ENCODE measurements at places on chromosomes 12 and 14. TPM values are rescaled to one million over a fixed set of nuclear protein-coding genes. Genes with fewer than 3 reads are reported as not detected.

- H3K27me3 ChIP-seq, result no peaks in the 10 kb centered on the region
- H3K4me1 ChIP-seq, result peaks cover 5% of the 10 kb centered on the region
- H3K4me3 ChIP-seq, result no peak overlapping the region
- no peaks in the 10 kb centered on the region for H3K36me3 ChIP-seq
These were observed 6.7 kb upstream of the SLC25A29 start for GRCh38 chr14:100312877-100313400.

GRCh38 chr12:50041062-50041860 lies 16.0 kb upstream of the RACGAP1 start:
- no peak overlapping the region for H3K4me3 ChIP-seq
- no peaks in the 10 kb centered on the region for H3K4me1 ChIP-seq
- H3K27ac ChIP-seq, result no peak overlapping the region

DNA sequence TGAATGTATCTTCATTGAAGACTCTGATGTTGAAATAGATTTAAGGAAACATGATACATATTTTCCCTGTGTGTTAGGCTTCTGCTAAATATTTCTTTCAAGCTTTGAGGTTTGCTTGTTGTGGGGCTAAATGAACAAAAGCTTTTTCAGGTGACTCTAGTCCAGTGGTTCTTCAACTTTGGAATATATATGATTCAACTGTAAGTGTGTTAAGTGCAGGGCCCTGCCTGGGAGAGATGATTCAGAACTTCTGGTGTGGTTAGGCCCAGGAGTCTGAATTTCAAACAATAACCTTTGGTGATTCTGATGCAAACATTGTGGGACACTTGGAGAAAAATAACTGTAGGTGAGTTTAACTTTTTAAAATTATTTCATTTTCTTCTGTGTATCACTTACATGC lies 93.0 kb downstream of the TRHDE start:
- no peak overlapping the region for H3K4me3 ChIP-seq
- no peak for DNase-seq
- no peaks in the 10 kb centered on the region for H3K36me3 ChIP-seq
- no peak overlapping the region for H3K27ac ChIP-seq
- no peaks in the 10 kb centered on the region for H3K27me3 ChIP-seq

The CNIH1 gene
- total RNA-seq, result 149 TPM

- DNase-seq, result no peak
- H3K27ac ChIP-seq, result no peak overlapping the region
These were observed 3.7 kb downstream of the MYH6 start for GRCh38 chr14:23404331-23404900.

GRCh38 chr12:111068290-111068689 lies 147.9 kb upstream of the MYL2 start:
- H3K4me1 ChIP-seq, result peaks cover 7% of the 10 kb centered on the region
- H3K4me3 ChIP-seq, result no peak overlapping the region
- no peaks in the 10 kb centered on the region for H3K27me3 ChIP-seq
- no peak overlapping the region for H3K27ac ChIP-seq

- H3K4me3 ChIP-seq, result no peak overlapping the region
- no peak overlapping the region for H3K27ac ChIP-seq
- H3K4me1 ChIP-seq, result no peaks in the 10 kb centered on the region
These were observed 85.9 kb downstream of the TTC8 start for GRCh38 chr14:88910386-88910785.

DNA sequence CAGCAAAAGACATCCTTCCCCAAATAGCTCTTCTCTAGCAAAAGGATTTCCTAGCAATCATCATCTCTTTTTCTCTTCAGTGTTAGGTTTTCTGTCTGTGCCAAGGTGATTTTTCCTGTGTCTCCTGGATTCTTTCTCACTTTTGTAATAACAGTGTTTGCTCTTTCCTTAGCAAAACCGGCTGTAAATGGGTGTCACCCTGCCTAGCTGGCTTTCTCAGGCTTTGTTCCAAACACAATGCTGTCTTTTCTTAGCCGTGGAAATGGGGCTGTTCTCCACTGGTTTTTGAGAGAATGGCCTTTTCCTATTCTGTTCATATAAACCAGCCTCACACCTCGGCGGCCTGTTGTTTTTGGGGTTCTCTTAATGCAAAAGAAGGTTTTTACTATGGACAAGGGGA lies 21.9 kb downstream of the JDP2 start:
- H3K4me1 ChIP-seq, result peaks cover 16% of the 10 kb centered on the region
- H3K27me3 ChIP-seq, result no peaks in the 10 kb centered on the region
- DNase-seq, result no peak
- H3K27ac ChIP-seq, result no peak overlapping the region

DNA sequence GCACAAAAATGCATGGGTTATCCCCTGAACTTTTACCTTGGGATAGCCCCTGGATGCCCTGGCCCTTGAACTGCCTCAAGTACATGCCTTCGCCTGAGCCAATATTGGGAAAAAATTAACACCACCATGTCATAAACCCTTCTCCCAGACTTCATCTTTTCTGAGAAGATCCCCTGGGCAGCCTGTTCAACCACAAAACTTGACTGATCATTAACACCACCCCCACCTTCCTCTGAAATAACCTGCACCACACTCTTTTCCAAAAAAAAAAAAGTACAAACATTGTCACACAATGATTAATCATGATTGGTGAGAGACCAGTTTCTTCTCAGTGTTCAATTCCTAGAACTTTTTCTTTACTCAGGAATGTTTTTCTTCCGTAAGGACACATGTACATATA lies 217.9 kb downstream of the PAX9 start:
- H3K27ac ChIP-seq, result no peak overlapping the region
- no peaks in the 10 kb centered on the region for H3K36me3 ChIP-seq
- no peaks in the 10 kb centered on the region for H3K27me3 ChIP-seq
- no peak for DNase-seq
- no peak overlapping the region for H3K4me3 ChIP-seq

The LRP1-AS gene
- not detected for total RNA-seq

DNA sequence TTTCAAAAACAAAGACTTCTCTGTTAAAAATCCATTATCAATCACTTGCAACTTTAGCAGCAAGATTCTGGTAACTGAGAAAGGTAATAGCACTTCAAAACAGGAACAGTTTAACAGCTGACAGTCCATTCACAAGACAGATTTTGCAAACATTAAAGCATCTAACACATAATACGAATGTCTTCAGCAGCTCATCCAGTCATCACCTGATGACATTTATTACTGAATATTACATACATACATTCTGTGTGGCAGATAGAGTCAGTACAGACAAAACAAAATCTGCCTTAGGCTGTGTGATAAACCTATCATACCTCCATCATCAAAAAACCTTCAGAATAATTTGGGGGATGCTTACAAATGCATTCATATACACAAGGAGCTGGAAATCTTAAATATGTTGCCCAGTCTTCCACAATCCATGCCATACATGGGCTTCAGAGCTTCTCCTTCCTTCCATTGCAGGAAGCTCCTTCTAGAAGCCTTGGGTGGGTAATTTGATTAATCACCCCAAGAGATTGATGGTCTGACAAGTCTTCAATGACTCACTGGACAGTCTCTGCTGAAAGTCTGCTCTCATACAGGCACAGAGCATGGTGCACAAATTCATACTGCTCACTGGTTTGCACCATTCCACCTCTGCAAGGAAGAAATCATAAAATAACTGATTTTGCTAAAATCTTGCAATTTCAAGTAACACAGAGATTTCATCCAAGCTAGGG lies 1.6 kb upstream of the PTPRB start:
- DNase-seq, result no peak
- no peaks in the 10 kb centered on the region for H3K27me3 ChIP-seq
- H3K27ac ChIP-seq, result no peak overlapping the region
- H3K4me3 ChIP-seq, result no peak overlapping the region
- H3K36me3 ChIP-seq, result no peaks in the 10 kb centered on the region

The ANKRD33 gene
- not detected for total RNA-seq

The RBP5 gene
- total RNA-seq, result 0.22 TPM

GRCh38 chr12:16605642-16606116 lies 283 bp downstream of the LMO3 start:
- no peaks in the 10 kb centered on the region for H3K36me3 ChIP-seq
- no peak overlapping the region for H3K27ac ChIP-seq

- peak overlapping the region; percentile 73 for H3K27ac ChIP-seq
- H3K36me3 ChIP-seq, result no peaks in the 10 kb centered on the region
- H3K27me3 ChIP-seq, result no peaks in the 10 kb centered on the region
- no peak for DNase-seq
- 0 out of 2 replicates have a peak, but pooled peaks cover 3% of the 10 kb centered on the region for H3K4me1 ChIP-seq
These were observed 423 bp downstream of the FGD6 start for GRCh38 chr12:95216711-95217376.

- H3K27ac ChIP-seq, result no peak overlapping the region
- no peaks in the 10 kb centered on the region for H3K4me1 ChIP-seq
- H3K36me3 ChIP-seq, result peaks cover 11% of the 10 kb centered on the region
- DNase-seq, result no peak
These were observed 16.6 kb downstream of the RAB3IP start for GRCh38 chr12:69755302-69755701.

DNA sequence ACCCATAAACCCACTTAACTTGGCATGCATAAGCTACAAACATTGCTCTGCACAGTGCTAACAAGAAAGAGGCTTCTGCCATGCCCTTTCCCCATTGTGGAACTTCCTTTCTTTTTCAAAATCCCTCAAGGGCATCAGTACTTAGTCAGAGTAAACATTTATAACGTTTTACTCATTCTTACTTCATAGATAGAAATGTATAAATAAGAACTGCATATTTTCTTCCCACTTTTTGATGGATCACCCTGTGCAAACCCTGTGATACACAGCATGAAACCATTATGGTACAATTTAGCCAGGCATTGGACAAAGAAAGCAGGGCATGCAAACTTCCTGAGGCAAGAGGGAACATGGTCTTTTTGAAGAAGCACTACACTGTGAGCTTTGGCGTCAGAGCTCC lies 113.8 kb upstream of the FOXG1 start:
- no peaks in the 10 kb centered on the region for H3K4me1 ChIP-seq
- no peaks in the 10 kb centered on the region for H3K27me3 ChIP-seq
- H3K27ac ChIP-seq, result no peak overlapping the region
- H3K36me3 ChIP-seq, result no peaks in the 10 kb centered on the region
- H3K4me3 ChIP-seq, result no peak overlapping the region
- DNase-seq, result no peak

The WDHD1 gene
- total RNA-seq, result 44.3 TPM

DNA sequence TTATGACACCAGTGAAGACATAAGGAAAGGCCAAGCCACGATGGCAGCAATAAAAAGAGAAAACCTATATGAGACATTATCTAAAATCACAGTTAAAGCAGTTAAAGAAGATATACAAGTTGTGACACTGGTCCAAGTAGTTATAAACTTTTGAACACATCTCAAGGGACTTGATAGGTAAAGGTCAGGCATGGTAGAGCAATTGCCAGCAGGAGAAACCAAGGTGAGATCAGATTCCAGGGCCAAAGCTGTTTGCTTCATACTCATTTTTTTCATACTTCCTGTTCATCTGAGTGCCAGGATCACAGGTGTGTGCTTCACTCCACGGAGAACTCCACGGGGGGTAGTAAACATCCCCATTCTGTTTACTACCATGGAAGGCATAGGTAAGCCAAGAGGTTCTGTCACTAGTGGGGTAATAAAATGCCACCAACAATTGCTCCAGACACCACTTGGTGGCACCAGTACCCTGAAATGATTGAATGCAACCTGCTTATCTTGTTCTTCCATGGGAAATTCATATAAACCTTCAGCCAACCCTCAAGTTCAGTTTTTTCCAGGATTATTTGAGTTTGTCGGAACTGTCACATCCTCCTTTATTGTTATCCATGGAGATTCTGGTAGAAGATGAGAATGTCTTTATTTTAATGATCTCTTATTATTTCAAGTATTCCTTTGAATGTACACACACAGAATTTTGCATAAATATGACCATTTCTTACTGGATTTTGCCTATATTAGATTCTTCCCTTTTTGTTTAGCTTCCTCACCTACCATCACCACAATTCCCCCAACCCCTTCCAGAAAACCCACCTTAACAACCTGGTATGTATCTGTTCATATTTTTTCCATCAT lies 59.2 kb upstream of the TSPAN8 start:
- no peak overlapping the region for H3K27ac ChIP-seq
- DNase-seq, result peak; percentile 55
- H3K4me3 ChIP-seq, result no peak overlapping the region
- H3K36me3 ChIP-seq, result no peaks in the 10 kb centered on the region
- no peaks in the 10 kb centered on the region for H3K27me3 ChIP-seq

GRCh38 chr14:35337269-35338255 lies 45.4 kb downstream of the PSMA6 start:
- no peak overlapping the region for H3K4me3 ChIP-seq
- no peak for DNase-seq
- peaks cover 70% of the 10 kb centered on the region for H3K4me1 ChIP-seq
- H3K36me3 ChIP-seq, result no peaks in the 10 kb centered on the region
- no peaks in the 10 kb centered on the region for H3K27me3 ChIP-seq
- H3K27ac ChIP-seq, result peak overlapping the region; percentile 41

The COX8C gene
- not detected for total RNA-seq

DNA sequence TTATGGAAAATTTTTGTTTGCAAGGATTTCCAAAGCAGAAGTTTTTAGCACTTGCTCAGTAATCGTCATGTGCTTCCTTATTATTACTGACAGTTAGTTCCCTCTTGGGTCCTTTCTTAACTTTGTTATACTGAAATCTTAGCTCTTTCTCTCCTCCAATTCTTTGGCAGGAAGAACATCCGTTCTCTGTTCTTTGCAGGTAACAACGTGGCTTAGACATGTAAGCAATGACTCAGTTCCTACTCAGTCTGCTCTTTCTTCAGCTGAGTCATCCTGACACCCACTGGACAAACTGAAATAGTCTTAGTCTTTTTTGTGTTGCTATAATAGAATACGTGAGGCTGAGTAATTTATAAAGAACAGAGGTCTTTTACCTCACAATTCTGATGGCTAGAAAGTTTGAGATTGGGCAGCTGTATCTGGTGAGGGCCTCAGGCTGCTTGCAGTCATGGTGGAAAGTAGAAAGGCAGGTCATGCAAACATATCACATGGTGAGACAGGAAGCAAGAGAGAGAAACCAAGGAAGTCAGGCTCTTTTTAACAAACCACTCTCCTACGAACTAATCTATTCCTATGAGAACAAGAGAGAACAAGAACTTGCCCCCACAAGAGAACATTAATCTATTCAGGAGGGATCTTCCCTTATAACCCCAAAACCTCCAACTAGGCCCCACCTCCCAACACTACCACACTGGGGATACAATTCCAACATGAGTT lies 49.2 kb downstream of the TESPA1 start:
- peaks cover 43% of the 10 kb centered on the region for H3K4me1 ChIP-seq
- H3K36me3 ChIP-seq, result no peaks in the 10 kb centered on the region
- peak overlapping the region; percentile 55 for H3K27ac ChIP-seq
- peak; percentile 77 for DNase-seq

The SOX5 gene
- total RNA-seq, result 0.52 TPM

DNA sequence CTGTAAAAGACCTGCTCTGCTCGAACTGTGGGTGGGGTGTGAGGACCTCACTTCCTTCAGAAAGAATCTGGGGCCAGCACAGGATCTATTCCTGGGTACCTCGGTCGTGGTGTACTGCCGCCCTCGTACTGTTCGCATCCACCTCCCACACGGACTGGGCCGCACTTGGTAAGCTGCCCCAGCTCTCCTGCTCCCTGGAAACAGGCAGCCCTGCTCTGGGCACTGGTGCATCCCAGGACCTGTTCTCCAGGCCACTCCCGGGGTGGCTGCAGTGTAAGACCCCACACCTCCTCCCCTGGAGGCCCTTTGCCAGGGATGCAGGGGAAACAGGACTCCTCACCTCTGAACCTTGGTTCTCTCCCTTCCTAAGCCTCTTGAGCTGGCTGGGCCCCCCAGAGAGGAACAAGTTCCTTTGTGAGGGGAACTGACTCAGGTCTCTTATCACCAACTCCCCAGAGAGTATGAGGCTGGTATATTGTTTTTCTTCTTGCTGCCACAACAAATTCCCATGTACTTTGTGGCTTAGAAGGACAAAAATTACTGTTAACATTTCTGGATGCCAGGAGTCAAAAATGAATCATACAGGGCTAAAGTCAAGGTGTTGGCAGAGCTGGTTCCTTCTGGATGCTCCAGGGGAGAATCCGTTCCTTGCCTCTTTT lies 276.5 kb downstream of the NUAK1 start:
- H3K4me3 ChIP-seq, result no peak overlapping the region
- H3K4me1 ChIP-seq, result no peaks in the 10 kb centered on the region
- H3K36me3 ChIP-seq, result no peaks in the 10 kb centered on the region
- no peak for DNase-seq
- no peak overlapping the region for H3K27ac ChIP-seq

The CLEC6A gene
- total RNA-seq, result not detected

All from HCT116 (cell line).